ENCODE measurements at places on chromosomes 16 and 17.

GRCh38 chr17:33218698-33219601 is 74.1 kb downstream of the ASIC2 start:
- no peak for DNase-seq

DNA sequence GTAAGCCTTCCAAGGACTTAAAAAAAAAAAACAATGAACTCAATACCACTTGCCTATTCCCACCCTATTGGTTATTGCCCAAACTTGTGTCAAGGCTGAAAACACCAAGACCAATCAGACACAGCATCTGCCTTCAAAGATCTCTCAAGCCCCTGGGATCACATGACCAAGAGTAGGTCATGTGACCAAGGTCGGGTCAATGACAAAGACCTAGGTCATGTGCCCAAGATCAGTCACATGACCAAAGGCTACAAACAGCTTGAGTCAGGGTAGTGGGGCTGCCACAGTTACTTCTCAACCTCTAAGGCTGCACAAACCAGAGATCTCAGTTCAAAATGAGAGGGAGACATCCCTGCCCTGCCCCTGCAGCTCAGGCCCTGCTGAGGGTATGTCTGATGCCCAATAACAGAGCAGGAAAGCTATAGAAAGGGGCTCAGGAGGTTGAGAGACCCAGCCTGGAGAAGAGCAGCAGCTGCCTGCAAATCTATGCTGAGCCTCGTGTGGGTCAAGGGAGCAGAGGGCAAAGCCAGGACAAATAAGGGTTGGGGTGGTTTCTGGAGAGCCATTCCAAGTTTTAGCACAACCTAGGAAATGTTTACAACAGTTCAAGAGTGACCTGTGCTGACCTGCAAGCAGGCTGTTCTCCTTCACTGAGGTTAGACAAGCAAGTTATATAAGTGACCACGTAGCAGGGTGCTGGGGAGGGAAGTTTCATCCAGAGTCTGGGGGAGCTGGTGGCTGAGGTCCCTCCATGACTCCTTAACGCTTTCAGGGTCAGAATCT is 48.8 kb downstream of the PIMREG start:
- no peak for DNase-seq

DNA sequence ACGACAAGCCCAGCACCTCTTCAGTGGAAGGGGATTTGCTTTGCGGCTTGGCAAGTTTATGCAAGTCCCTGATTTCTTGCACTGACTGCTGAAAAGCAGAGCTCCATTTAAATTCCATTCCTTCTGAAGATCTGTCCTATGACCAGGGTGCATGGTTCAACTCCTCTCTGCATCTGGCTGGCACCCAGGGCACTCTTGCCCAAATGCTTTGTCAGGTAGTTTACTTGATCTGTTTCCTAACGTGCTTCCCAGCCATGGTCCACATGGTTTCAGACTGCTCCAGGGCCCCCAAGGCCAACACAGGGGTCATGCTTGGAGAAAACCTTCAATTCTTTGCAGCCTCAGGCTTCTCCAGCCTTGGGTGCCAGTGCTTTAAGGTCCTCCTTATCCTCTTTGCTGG is 11.2 kb upstream of the HP start:
- no peak for DNase-seq

GRCh38 chr16:67547423-67548264 is 14.7 kb upstream of the CTCF start:
- DNase-seq, result no peak

- no peak for DNase-seq
Measured at GRCh38 chr17:10271106-10271562, 72.7 kb upstream of the GAS7 start.

DNA sequence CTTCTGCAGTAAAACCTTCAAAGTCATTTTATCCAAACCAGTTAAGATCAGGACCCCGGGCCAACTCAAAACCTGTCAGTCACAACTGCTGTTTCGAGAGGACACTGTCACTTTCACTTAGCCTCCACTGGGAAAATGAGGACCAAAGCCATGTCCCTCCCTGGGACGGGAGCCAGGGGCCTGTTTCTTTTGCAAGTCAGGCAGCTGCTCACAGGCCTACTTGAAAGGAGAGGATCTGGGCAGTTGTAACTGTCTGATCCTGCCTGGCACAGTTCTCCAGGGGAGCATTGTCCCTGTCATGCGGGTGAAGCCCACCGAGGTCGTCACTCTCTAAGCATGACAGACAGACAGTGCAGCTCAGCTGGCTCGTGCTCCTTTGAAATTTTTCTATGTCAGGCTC is 276.2 kb downstream of the NPIPA8 start:
- DNase-seq, result no peak

- DNase-seq, result no peak
Measured at GRCh38 chr16:81748476-81749198, 30.5 kb upstream of the PLCG2 start.

DNA sequence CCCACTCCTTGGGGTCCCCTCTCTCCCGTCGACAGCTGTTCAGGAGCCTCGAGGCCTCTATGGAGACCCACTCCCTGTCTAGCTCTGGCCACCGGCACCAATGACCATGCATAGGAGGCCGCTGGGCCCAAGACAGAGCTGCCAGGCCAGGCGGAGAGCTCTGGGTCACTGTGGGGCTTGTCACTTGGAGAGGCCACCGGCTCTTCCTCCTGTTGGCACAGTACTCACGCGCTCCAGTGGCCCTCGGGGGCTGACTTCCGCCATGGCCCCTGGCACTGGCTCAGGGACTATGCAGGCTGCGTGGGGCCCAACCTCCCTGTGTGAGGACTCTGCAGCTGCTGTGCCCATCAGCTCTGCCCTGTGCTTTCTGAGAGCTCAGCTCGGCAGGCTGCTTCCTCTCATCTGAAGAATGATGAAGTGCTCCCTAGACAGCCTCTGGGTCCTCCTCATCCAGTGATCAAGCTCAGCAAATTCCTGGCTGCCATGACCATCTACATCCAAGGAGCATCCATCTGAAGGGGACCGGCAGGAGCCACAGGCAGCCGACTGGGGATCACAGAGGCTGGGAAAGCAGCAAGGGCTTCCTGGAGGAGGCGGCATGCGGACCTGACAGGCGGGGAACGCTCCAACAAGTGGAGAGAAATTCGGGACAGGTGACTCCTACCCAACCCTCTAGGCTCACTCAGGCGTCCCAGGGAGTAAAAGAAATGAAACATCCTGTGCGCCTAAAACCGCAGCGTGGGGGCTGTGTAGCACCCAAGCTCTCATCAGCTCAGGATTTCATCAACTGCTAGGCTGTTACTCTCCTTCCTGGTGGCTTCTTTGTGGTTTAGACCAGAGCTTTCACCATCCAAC is 16.8 kb downstream of the GALNS start:
- no peak for DNase-seq

- DNase-seq, result no peak
Measured at GRCh38 chr16:85566561-85567100, 46.5 kb upstream of the GSE1 start.

GRCh38 chr17:14325618-14326167 is 24.8 kb downstream of the HS3ST3B1 start:
- no peak for DNase-seq

GRCh38 chr17:48236681-48237134 is 129.1 kb downstream of the SNX11 start:
- DNase-seq, result no peak

GRCh38 chr16:68355447-68356248 is 44.8 kb downstream of the PRMT7 start:
- no peak for DNase-seq
